ENCODE measurements at places on chromosomes 11 and 22.

- no peak for DNase-seq
These were observed 119.3 kb downstream of the KCNQ1 start for GRCh38 chr11:2564008-2564530.

DNA sequence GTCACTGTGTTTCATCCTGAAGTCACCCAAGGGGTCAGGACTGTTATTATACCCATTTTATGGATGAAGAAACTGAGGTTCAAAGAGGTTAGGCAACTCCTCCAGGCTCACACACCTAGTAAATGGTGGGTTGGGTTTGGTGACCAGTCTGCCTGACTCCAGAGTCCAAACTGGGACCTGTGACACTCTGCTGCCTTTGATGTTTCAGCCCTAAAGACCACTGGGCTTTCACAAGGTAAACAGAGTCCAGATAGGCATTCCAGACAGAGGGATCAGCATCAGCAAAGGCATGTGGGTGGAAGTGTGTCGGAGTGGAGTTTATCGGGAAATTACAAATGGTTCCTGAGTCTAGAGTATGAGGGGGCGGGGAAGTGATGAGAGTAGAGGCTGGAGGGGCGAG is 38.5 kb downstream of the MICAL2 start:
- no peak for DNase-seq

DNA sequence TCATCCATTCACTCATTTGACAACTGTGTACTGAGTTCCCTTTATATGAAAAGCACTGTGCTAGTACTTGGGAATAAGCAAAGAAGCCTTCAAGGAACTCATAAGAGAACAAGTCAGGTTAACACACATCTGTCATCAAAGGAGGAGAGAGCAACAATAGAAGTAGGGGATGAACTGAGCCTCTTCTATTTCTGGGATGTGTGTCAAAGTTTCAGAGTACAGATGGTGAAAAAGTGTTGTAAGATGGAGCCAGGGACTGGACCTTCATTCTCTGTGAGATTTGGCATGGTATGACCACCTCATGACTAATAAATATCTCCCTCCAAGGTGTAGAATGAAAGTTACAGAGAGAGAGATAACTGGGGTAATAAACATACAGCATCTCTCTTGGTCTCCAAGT is 349.8 kb upstream of the PLET1 start:
- no peak for DNase-seq

- DNase-seq: no peak
These were observed 789 bp upstream of the POLA2 start for GRCh38 chr11:65260756-65261590.

- no peak for DNase-seq
These were observed 859 bp upstream of the KRTAP5-5 start for GRCh38 chr11:1628506-1629325.

- peak; percentile 95 for DNase-seq
These were observed 36.6 kb downstream of the RPL27A start for GRCh38 chr11:8719211-8719649.
